NCI-H2029 treated with DMSO at 0.1 percent for 48 hours (cell line): ENCODE measurements at places on chromosomes 13 and 19.

- DNase-seq, result peak; percentile 60
Measured at GRCh38 chr19:41409288-41409687, 11.7 kb downstream of the BCKDHA start.

GRCh38 chr19:38134540-38135149 is 89.4 kb downstream of the DPF1 start:
- DNase-seq, result no peak

DNA sequence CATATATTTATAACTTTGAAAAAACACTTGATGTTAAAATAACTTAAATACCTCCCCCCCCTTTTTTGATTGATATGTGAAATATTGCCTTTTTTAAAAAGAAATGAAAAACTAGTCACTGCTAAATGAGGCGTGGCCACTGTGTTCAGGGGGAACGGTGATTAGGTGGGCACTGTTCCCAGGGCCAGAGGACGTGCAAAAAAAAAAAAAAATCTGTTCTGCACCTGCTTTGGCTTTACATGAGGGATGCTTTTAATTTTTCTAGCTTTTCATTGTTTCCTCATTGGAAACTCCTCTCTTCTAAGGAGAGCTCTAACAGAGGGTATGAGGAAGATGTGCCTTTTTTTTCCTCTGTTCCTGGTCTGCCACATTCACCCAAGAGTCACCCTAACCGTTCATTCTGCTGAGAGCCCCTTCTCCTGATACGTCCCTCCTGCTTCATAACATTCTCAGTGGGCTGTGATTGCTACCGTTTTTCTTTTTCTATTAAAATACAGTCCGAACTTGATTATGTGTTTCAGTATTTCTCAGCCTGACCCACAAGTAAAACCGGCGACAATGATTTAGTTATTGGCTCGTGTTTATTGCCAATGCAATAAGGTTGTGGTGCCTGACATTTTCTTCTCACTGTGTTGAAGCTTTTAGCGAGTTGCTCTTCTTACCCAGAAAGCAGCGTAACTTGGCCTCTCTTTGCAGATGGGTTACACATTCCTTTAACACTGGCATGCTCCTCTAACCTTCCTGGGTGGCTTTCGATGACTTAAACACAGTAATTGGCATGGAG is 64.8 kb upstream of the ZNF536 start:
- DNase-seq, result no peak

DNA sequence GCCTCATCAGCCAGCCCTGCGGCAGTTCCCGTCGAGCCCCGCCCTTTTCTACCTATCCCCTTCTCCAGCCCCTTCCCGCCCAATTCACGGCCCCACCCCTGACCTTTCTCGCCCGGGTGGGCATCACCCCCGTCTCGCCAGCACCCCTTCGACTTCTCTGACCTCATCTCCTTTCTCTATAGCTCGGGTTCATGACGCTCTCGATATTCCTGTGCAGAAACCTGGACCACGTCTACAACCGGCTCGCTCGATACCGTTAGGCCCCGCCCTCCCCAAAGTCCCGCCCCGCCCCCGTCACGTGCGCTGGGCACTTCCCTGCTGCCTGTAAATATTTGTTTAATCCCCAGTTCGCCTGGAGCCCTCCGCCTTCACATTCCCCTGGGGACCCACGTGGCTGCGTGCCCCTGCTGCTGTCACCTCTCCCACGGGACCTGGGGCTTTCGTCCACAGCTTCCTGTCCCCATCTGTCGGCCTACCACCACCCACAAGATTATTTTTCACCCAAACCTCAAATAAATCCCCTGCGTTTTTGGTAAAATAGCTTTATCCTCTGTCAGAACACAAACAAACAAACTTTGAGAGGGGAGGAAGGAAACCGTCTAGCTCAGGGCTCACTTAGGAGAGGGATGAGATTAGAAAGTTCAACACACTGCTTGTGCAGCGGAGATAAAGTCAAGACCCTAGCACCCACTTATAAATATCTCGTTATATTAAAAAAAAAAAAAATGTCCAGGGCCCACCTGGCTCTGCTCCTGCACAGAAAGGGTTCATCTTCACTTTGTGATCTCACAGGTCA is 5.1 kb downstream of the CD37 start:
- DNase-seq, result peak; percentile 22

- no peak for DNase-seq
Measured at GRCh38 chr13:37163641-37164265, 58.3 kb upstream of the CSNK1A1L start.

GRCh38 chr19:8404391-8405151 is 8.5 kb upstream of the MARCHF2 start:
- DNase-seq, result no peak

- no peak for DNase-seq
Measured at GRCh38 chr19:17881701-17882100, 10.0 kb downstream of the SLC5A5 start.

DNA sequence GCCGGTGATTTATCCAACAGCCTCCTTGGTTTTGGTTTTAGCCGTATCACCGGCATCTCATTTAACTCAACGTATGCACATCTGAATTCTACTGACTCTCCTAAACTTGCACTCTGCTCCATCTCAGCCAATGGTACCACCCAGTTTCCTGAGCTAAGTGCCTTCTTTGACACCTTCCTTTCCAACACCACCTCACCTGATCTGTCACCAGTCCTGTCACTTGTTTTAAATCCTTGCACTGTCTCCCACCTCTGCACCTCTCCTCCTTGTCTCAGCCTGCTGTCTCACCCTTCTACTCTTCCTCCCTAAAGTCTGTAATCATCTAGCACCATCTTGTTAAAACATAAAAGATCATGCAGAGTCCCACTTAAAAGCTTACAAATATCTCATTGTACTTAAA is 28.1 kb upstream of the TPT1 start:
- DNase-seq, result no peak

- peak; percentile 56 for DNase-seq
Measured at GRCh38 chr19:2345794-2346663, 14.0 kb upstream of the TMPRSS9 start.
